Activated T-helper 9 cell treated with anti-CD3 and anti-CD28 coated beads, Interleukin-2, amount 50 U/mL, for 16 hours (primary cell): ENCODE measurements at places on chromosomes 2 and 18.

GRCh38 chr2:112942654-112943002, 31.7 kb downstream of the IL37 start:
- no peak for DNase-seq

- DNase-seq = no peak
These were observed 213.1 kb upstream of the CDH2 start for GRCh38 chr18:28390022-28390421.

GRCh38 chr2:161161074-161161706, 962 bp downstream of the TANK start:
- DNase-seq = no peak

- DNase-seq = no peak
These were observed 121.2 kb downstream of the IRS1 start for GRCh38 chr2:226678422-226678821.

GRCh38 chr2:101501443-101501842, 26.5 kb upstream of the RFX8 start:
- DNase-seq = no peak

DNA sequence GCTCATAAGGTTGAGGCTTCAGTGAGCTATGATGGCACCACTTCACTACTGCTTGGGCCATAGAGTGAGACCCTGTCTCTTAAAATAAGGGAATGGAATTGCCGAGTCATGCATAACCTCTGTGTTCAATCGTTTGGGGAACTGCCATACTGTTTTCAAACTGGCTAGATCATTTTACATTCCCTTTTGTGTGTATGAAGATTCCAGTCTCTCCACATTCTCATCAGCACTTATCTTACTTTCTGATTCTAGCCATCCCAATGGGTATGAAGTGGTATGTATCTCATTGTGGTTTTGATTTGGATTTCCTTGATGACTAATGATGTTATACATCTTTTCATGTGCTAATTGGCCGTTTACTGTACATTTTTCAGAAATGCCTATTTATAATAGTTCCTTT, 23.7 kb downstream of the MARCHF7 start:
- no peak for DNase-seq

DNA sequence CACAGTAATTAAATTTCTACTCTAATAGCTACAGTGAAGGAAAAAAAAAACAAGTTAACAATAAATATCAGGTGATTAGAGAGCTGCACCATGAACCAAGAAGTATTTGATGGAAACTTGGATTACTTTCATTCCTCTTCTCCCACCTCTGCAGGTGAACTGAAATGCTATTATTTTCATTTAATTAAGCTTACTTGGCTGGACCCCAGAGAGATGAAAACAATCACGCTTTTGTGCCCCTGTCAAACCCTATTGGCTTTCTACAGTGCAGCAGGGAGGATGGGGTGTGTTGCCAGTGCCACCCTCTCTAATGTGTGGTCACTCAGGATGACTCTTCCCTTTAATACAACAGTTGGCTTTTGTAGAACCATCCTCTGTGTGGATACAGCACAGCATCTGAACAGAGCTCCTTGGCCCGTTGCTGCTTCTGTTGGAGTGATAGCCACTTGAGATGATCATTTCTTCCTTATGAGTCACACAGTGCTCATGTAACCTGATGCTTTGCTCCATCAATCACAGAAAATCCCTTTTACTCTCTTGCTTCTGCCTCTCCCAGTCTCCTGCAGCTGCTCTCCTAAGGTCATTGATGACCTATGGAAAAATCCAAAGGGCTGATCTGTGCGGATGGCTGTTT, 5.5 kb upstream of the ARL4C start:
- DNase-seq = no peak

DNA sequence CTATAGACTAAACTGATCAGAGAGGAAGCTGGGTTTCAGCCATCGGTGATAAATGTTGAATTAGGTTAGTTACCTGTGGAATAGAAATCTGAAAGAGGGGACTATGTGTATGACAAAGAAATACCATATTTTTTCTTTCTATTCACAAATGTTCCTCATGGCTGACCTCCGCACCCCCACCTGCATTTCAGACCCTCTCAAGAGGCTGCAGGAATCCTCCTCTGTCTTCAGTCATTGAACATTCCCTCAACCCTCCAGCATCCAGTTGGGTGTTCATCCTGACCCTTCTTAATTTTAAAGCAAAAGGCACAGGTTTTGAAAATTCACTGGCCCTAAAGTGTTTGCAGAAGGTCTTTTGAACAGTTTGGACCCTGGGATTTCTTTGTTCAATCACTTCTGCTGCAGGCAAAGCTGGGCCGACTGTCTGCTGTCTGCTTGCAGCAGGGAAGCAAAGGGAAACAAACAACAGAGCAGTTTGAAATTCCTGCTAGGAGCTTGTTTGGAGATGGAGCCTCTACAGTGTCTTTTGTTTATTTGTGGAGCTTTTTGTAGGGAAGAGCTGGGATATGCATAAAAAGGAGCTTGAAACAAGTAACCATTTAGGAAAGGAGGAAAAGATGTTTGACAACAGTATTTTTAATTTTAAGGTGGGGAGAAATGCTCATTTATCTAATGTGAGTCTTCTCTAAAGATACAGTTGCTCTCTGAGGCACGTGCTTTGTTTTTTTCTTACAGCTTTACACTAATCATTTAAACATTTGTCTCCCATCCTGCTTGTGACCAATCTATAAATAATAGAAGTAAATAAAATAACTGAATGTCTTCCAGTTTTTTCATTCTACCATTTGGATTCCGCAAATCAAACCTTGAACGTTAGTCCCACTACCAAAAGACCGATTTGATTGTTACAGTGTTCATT, 213.3 kb upstream of the MMADHC start:
- DNase-seq = no peak

DNA sequence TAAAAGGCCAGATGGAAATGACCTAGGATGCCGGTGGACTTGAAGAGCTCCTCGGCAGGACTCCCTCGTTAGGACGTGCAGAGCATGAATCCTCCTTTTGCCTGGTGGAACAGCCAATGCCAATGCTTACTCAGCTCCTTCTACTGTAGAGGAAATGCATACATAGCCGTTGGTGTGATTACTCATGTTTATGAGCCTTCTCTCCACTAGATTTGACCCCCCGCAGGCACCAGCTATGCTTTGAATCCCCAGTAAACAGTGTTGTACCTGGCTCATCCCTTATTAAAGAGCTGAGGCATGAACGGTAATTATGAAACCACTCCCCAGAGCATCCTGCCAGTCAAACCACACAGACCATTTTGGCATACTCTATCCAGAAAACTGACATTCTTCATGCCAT, 172.8 kb downstream of the ANTXR1 start:
- no peak for DNase-seq

GRCh38 chr2:47019961-47020681, 104.5 kb upstream of the MCFD2 start:
- DNase-seq = no peak

GRCh38 chr2:240946654-240947053, 40.5 kb downstream of the CROCC2 start:
- DNase-seq = no peak

DNA sequence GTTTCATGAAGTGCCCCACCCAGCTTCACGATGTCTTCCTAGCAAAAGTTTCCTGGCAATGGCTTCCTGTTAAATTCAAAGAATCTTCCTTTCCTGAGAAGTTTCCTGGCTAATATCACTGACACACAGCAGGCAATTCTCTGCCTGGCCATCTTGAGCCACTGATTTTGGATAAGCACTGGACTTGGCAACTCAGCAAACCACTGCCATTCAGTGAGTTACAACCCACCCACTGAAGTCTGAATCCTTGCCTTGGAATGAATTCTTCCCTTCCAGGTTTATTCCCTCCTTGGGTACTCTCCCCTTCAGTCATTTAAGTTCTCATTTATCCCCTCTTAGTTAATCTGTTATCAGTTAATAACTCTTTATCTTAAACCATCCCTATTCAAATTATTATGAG, 426.0 kb downstream of the MBD2 start:
- no peak for DNase-seq

DNA sequence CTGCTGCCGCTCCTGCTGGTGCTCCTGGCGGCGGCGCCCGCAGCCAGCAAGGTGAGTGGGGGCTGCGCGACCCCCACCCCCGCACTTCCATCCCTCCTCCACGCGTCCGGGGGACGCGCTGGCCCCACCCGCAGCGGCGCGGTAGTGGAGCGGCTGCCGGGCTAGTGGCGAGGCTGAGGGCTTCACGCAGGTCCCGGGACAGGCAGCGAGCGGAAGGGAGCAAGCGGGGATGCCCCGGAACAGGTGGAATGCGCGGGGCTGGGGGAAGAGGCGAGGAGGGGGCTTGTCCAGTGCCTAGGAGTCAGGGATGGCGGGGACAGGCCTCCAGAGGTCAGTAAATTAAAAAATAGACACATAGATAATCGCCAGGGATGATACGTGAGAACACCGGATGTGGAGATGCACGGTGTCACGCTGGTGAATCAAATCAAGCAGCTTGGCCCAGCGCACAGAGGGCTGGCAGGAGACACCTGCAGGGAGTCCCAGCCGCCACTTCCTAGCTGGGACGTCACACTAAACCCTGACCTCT, 403 bp downstream of the COL4A3 start:
- no peak for DNase-seq

DNA sequence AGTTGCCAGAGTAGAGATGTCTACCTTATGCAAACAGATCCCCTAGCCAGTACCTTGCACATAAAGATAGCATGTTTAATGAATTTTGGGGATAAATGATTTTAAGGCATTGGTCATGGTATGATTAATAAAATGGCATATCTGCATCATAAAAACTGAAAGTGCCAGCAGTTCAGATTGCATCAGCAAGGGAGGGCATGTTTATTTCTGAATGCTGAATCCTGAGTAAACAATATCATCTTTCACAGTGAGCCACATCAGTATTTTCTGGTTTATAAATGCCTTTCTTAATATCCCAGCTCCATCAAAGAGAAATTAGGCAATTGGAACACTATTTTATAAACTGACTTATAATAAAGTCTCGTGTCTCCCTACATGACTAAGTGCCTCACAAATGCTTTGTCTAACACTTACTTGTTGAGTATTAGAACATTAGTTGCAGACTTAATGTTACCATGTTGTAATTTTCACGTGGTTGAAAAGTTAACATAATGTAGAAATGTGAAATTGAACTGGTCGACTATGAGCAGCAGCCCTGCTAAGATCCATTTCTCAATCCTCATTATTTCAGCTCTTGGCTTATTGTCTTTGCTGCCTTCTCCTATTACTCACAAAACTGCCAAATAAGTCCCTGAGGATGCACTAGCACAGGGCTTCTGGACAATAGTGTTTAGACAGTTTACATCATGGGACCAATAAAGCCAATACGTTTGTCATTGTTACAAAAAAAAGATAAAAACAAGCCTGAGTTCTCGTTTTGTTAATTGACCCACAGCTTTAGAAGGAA, 48.0 kb downstream of the LANCL1 start:
- DNase-seq = no peak

DNA sequence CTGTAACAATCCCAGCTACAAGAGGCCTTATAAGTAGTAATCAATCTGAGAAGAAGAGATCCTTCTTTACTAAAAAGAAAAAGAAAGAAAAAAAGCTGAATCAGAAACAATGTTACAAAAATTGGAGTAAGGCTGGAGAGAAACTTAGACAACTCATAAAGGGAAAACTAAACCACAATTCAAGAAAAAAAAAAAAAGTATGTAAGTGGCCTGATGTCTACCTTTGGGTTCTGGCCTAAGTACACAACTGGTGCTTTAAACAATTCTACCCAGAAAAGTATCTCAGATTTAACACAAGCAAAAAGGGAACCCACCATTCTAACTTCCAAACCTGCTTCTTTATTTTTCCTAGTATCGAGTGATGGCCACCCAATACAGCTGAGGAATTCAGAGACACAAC, 45.3 kb downstream of the ZNF521 start:
- DNase-seq = no peak

- DNase-seq = no peak
These were observed 109.0 kb downstream of the SETBP1 start for GRCh38 chr18:44789710-44790109.

GRCh38 chr2:23926290-23926749, 603 bp downstream of the ATAD2B start:
- peak; percentile 14 for DNase-seq

GRCh38 chr2:101476605-101477208, 1.8 kb upstream of the RFX8 start:
- no peak for DNase-seq

- no peak for DNase-seq
These were observed 540.1 kb downstream of the CMPK2 start for GRCh38 chr2:6325616-6326015.

DNA sequence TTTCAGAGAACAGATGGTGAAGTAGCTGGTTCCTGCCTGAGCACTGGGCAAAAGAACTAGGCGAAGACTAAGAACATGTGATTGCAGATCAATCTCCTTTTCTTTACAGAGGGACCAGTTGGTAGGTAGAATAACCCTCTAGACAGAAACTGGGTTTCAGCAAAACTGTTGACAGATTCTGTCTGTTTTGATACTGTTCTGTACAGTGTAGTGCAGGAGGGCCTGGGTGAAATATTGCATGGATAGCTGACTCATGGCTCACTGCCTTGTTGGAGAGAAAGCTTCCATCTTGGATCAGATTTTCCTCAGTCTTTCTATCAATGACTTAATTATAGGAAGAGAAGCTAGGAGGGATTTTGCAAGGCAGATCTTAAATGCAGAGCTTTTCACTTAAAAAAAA, 95.8 kb downstream of the ZNF532 start:
- no peak for DNase-seq

GRCh38 chr2:79801082-79801481, 288.2 kb downstream of the CTNNA2 start:
- no peak for DNase-seq

GRCh38 chr2:164599954-164600589, 21.2 kb downstream of the GRB14 start:
- no peak for DNase-seq

GRCh38 chr2:110667071-110667470, 10.8 kb downstream of the BUB1 start:
- DNase-seq = no peak

DNA sequence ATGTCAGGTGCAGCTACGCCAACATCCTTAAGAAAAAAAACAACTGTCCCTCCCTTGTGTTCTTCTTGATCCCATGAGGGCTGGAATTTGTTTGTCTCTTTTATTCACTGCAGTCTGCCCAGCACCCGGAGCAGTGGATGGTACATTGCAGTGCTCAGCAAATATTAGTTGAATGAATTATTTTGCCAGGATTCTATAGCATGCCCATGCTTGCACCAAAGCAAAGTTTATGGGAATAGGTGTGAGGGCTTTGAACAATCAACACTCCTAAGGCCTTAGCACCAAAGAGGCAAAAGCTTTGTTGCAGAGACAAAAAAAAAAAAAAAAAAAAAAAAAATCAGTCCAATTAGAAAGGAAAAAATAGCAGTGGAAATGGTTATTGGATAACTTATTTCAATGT, 28.7 kb upstream of the DCC start:
- no peak for DNase-seq

DNA sequence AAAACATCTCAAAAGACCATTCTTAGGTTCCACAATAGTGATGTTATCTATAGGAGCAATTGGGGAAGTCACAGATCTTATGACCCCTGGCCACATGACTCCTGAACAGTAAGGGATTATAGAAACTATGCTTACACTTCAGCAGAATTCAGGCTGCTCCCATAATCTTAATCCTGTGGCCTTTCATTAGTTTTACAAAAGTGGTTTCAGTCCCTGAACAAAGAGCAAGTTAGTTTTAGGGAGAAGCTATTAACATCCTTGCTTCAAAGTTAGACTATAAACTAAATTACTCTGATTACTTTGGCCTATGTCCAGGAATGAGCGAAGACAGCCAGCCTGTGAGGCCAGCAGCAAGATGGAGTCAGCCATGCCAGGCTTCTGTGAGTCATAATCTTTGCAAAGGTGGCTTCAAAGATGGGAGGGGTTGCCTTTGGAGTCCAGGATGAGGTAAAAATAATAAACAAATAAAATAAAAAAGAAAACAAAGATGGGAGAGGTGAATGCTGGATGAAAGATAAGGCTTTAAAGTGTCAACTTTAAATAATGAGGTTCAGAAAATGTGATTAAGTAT, 168.7 kb upstream of the NDUFV2 start:
- no peak for DNase-seq
